ENCODE measurements at places on chromosomes 2 and 18.

- DNase-seq, result no peak
Measured at GRCh38 chr2:45182667-45183295, 173.5 kb upstream of the SIX2 start.

DNA sequence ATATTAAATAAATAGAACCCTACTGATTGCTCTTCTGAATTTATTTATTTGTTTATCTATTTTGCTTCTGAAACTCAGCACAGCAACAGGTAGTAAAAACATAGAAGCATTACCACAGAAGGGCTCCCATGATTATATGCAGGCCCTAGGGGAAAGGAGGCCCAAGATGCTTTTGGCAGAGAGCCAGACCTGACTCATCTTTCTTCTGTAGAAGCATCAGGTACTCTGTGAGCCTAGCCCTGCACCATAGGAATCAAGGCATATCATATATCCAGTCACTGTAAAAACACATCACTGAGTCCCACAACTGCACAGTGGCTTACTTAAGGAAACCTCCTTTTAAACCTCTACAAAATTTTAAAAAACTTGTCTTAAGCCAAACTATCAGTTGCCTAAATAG, 1.8 kb downstream of the SCN9A start:
- DNase-seq, result no peak

DNA sequence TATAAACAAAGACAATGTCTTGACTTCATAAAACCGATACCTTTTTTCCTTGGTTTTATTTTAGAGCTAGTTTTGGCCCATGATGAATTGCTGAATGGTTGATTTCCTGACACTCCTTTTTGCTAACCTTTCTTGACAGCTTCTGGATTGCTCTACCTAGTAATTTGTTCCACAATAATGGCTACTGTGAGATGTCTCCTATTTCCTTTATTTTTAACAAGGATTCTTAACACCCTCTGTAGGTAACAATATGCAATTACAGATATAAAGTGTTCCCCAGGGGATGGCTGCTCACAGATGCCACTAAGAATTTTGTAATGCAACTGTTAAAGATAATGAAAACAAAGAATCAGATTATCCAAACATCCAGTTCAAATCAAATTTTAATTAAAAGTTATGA, 100.8 kb upstream of the ATP5MC3 start:
- no peak for DNase-seq

DNA sequence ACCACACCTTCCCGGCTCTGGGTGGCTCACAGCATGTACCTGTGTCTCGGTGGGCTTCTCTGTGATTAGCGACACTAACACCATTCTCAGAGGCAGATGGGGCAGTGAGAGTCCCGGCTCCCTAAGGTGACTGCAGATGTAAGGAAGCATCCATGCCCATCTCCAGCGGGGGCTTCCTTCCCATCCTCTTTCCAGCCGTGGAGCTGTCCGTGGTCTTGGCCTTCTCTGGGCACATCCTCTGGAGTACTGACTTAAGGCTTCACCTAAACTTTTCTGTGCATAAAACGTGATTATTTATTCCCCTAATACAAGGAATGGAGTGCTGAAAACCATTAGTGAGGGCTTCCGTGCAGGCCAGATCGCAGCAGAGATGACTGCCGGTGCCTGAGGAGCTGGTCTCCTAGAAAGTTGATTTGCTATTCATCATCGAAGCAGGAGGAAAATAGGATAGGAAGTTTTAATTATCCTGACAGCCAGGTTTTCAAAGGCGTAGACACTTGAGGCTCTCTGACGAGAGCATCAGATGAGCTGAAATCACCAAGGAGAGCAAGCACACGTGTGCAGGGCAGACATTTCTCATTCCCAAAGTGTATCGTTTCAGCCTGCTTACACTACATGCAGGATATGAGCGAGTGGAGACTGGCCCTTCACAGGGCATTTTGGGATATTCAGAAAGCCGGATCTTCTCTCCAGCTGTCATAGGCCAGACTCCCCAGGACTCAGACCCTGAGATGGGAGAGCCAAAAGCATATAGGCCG, 186.1 kb upstream of the SALL3 start:
- DNase-seq, result no peak

GRCh38 chr2:88234760-88235159, 64.6 kb downstream of the THNSL2 start:
- DNase-seq, result no peak

- no peak for DNase-seq
Measured at GRCh38 chr2:59572227-59572626, 981.2 kb downstream of the BCL11A start.

GRCh38 chr2:84556190-84556589, 39.9 kb downstream of the DNAH6 start:
- DNase-seq, result no peak

GRCh38 chr2:169798397-169798717, 314 bp upstream of the SSB start:
- no peak for DNase-seq

- DNase-seq, result no peak
Measured at GRCh38 chr2:103809941-103810441, 1043.9 kb upstream of the POU3F3 start.

DNA sequence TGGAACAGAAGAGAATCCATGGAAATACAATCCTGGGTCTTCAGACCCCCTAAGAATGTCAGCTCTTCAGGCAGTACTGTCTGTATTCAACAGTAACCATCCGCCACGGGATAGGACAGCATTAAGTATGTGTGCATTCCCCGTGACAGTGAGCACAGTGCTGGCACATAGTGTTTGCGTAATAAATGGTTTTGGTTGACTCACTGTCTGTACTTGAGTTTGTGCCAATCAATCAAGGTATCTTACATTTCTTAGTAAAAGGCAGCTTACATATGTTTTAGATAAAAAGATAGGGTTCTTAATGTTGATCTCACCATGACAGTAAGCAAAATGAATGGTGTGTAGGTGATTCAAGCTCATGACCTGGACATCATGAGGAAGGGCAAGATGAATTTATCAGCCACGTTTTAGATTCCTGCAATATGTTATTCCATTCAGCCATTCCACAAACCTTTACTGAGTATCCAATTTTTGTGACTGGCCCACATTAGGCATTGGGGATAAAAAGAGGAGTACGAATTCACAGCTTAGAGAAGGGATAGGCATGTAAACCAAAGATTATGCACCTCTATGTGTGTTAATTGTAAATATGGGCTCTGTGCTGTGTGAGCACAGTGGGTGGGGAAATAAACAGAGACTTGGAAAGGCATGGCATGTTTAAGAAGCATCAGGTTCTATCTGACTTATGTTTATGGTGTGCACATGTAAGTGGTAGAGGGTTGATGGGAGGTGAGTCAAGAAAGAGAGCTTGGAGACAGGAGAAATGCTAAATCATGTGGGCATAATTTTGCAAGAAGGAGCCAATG, 258.8 kb downstream of the SLC8A1 start:
- DNase-seq, result no peak

DNA sequence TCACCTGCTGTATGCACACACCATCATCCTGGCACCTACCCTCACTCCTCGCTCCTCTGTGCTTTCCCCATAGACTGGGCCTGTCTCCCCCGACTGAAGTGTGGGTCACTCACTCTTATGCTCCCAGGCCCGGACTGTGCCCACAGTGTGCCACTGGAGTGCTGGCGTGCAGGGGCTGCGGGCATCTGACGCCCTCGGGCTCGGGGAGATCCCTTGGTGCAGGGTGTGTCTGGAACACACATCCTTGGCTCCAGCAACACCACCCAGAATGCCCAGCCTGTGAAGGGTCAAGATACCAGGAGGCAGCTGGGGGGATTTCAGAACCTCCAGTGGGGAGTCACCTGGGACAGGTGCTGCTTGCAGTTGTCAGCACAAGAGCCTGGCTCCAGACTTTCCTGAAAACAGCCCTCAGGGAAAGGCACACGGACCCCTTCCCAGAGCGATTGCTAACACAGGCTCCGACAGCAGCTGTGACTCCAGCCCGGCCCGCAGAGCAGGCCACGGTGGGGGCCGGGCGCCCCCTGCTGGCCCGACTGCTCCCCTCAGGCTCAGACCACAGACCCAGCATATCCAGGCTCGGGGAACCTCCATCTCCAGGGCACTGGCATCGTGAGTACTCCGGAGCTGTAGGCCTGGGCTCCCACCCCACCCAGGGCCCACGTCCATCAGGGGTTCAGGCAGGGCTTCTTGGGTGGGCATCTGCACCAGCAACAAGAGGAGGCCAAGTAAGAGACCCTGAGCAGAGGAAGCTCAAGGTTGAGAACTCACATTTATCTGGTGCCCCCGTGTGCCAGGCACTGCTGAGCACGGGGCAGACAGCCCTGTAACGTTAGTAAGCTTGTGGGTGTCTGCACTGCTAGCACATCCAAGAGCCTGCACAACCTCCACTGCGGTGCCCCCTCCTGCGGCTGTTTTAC, 8.6 kb downstream of the HS1BP3 start:
- peak; percentile 28 for DNase-seq

DNA sequence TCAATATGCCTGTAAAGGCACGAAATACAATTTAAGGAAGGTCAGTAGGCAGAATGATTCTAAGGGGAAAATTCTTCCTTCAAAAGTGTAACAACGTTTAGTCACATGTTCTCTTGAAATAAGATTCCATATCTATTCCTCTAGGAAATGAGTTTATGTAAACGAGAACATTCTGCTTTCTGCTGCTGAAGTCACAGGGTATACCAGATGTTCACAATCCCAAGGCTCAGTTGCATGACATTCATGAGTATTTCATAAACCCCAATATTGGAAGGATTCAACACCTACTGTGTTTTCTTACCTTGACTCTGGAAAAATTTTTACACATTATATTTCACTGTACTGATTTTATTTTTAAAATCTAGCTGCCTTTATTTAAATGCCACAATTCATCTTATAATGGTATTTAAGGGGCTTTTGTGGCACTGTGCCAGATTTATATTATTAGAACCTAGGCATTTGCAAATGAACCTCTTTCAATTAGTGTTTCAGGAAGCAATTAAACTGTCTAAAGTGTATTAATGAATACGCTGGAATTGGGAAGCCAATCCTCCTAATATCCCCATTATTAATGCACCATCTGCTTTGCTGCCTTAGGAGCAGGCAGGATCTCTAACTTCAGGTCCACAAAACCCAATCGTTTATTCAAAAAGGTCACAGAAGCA, 542.6 kb upstream of the KLHL29 start:
- DNase-seq, result no peak

GRCh38 chr2:189179570-189179950, at the start of gene COL5A2:
COL5A2 (minus strand) TSS chr2:189179761; CDS start chr2:189179604, 157 bp downstream.
- no peak for DNase-seq

DNA sequence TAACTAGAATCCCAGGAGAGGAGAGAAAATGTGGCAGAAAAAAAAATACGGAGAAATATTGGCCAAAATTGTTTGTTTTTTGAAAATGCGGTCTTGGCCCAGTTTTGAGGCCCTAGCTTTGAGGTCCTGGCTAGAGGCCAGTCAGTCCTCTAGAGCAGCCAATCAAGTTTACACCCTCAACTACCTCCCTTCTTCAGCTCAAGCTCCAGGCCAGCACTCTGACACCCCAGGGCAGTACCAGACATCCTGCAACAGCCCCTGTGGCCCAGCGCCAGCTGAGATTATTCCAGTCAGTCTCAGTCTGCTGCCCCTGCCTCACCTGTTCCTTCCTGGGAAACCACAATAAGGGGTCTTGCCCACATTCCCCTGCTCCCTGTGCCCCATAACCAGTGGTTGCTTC, 107.7 kb downstream of the UGGT1 start:
- DNase-seq, result no peak

DNA sequence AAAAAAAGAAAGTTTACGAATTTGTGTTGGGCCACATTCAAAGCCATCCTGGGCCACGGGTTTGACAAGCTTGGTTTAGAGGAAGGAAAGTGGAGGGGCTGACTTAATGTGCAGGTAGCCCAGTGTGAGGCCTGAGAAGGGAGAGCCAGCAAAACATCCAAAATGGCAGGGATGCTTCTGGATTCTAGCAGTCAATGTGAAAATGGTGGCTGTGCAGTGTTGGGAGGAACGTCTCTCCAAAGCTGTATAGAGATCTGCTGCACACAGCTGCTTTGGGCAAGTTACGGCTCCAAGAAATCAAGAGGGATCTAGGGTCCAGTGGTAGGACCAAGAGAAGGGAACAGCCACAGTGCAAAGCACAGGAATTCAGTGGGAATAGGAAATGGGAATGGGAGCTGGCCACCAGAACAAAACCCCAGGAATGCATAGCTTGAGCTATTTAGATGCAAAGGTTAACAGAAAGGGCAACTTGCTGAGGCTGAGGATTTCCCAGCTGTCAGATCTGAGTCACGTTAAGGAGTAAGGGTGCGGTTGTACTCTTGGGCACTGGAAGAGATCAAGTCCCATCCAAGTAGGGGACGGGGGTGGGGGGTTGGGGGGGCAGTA, 70.6 kb downstream of the B3GNT2 start:
- DNase-seq, result no peak

GRCh38 chr2:179140571-179140970, 90.6 kb upstream of the CCDC141 start:
- no peak for DNase-seq

DNA sequence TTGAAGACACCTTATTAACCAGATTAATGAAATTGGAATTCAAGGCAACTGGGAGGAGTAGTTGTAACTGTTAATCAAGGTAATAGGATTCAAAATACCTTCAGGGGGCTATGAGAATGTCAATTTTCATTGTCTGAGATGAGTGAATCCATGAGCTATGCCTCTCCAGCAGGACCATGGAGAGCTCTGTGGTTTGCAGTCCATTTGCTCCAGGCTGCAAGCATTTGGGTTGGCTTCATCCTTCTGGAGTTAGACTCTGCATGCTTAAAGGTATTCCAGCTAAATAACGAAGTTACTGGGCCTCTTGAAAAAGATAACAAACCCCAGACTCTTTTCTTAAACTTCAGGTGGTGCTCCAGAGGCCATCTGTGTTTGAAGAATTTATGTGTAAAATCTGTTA, 207.1 kb upstream of the SLC8A1 start:
- DNase-seq, result no peak

DNA sequence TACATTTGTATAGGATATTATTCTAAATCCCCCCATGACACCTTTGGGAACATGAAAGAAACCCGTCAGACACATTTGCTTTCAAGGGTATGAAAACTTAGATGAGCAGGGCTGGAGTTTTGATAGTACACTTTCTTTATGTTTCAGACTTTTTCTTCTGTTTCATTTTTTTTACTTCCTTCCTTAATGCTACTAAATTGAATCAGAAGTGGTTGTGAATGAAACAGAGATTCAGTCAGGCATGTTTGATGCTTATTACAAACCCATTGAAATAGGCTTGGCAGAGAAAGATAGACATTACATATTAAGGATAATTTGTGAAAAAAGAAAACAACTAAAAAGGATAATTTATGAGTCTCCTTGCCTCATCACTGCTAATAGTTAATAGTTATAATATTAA, 26.8 kb downstream of the SLC30A6 start:
- no peak for DNase-seq

Measured in activated naive CD4-positive, alpha-beta T cell (primary cell).